ENCODE measurements at places on chromosomes 2 and 18.
A peak's percentile ranks its signal among the peaks of the same experiment; 100 is the strongest.

DNA sequence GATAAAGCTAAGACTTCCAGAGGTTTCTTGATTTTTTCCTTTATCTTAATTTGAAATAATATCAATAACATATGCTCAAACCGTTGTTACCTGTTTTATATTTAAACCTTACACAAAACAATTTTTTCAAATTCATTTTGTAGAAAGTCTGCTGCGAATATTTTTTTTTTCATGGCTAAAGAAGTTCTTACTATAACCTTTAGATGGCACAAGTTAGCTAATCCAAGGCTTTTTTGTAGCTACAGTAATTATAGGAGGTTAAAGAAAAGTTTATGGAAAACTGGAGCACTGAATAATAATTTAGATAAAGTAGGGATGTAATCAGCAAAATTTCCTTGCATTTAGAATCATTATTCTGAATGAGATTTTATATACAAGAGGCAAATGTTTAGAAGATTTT is 78.0 kb upstream of the PNPT1 start:
- no peak for DNase-seq

DNA sequence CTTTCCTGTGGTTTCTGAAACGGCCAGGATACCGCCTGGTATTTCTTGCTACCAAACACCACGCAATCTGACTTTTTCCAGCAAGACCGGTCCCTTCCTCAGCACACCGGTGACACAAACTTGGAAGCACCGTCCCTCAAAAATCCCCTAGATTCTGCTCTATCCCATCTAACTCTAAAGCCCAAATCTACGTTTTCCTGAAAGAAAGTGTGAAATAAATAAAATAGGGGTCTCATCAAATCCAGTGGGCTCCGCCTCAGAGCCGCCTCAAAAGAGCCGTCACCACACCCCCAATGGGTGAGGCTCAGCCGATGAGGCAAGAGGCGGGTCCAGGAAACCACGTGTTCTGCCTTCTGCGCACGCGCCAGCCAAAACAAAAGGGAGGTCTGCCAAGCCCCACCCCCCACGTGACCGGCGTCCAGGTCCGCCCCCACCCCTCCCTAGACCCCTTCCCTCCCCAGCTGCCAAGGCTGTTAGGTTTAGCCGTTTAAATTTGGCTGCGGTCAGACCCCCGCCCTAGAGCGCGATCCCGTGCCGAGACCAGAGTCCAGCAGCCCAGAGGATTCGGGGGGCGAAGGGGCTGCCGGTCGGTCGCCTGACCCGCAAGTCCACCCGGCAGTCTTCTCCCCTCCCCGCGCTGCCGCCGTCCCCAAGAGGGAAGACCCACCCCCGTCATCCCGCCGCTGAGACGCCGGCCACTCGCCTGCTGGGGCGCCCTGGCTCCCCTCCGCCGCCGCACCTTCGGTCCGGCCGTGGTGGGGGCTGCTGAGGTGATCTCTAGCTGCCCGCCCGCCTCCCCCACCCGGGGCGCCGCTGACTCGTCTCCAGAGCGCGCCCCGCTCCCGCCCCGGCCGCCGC is 534 bp downstream of the KANSL1L start:
- peak; percentile 95 for DNase-seq

DNA sequence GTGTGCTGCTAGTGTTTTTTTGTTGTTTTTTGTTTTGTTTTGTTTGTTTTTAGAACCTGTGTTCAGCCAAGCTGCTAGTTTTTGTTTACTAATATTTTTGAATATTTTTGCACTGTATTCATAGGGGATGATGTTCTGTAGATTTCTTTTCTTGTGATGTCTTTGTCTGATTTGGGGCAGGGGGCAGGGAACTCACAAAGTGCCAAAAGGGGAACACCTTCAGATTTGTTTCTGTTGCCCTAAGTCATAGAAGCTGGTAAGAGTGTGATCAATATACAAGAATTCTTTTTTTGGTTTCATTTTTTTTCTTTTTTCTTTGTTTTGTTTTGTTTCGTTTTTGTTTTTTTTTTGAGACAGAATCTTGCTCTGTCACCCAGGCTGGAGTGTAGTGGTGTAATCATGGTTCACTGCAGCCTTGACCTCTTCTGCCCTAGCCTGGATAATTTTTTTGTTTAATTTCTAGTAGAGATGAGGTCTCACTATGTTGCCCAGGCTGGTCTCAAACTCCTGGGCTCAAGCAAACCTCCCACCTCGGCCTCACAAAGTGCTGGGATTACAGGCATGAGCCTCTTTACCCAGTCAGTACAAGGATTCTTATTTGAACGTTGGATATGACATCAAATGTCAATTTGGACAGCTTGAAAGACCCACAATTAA is 30.7 kb downstream of the TCF23 start:
- no peak for DNase-seq

DNA sequence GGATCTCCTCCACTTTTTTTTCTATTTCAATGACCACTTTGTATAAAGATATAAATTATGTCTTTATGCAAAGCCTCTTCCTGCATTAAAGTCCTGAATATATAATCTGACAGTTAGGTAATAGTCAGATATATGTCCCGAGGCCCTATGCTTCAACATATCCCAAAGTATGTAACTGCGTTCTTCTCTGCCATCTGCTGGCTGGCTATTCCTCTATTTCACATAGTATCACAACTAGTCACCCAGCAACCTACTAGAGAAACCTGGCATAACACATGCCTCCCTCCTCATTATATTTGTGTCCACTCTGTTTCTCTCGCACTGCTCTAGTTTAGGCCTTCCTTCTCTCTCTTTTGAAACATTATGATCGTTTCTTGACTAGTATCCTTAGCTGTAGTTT is 640.8 kb downstream of the DPP10 start:
- no peak for DNase-seq

- DNase-seq = no peak
Observed at GRCh38 chr2:86025229-86025820, 80.4 kb downstream of the POLR1A start.

GRCh38 chr2:176067589-176068418 is 16.0 kb downstream of the EVX2 start:
- DNase-seq = no peak

GRCh38 chr2:64214281-64215115 is 70.3 kb upstream of the PELI1 start:
- DNase-seq = peak; percentile 54

- DNase-seq = peak; percentile 20
Observed at GRCh38 chr2:234218266-234219045, 168.0 kb downstream of the SPP2 start.

GRCh38 chr2:30074023-30074422 is 72.8 kb upstream of the YPEL5 start:
- DNase-seq = no peak

- DNase-seq = no peak
Observed at GRCh38 chr2:138298900-138299299, 202.7 kb upstream of the SPOPL start.

All from CD4-positive, alpha-beta T cell treated with Interleukin-6 at 100 ng/mL for 8 hours (primary cell).